ENCODE measurements at places on chromosomes 2 and 18.

DNA sequence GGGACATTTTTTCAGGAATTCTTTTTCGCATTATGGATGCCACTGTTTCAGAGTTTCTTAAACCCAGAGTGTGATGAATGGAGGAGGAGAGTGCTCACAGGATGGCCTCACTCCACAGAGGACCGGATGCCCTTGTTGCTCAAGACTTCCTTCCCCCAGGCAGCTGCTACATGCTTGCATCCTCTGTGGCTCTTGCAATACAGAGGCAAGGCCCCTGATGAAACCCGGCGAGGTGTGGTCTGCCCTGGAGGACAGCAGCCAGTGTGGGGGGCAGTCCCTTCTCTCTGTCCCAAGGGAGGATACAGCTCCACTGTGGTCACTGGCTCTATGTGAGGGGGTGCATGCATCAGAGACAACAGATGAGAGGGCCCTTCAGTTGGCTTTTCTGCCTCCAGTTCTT lies 109.6 kb downstream of the SH3RF3 start:
- peak; percentile 34 for DNase-seq

DNA sequence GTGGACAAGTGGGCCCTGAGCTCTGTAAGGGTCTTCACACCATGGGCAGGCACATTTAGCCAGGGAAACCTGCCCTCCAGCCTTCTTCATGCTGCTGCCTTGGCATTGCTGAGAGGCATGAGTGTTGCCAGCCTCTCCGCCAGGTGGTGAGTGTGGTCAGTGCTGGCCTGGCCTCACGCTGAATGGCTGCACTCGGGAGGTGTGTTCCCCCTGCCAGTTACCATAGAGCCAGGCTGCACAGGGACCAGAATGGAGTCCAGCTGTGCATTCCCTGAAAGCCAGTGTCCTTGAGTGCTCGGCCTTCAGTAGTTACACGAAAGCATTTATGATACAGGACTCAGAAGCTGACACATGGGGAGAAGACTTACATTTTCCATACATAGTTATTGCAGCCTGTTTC lies 139.7 kb downstream of the ATP9B start:
- peak; percentile 36 for DNase-seq

DNA sequence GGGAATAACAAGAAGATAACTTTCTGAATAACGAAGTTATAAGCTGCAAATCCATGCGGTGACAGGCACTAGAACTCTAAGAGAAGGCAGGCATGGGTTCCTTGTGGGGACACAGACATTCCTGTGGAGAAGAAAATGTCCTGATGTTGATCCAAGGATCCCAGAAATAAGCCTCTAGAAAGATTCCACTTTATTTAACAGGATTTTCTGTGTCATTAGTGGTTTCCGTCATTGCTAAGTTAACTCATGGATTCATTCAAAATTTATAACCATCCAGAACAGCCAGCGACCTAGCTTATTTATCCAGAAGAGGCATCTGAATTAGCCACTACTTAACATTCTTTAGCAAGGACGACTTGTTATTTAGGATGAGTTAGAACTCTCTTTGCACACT lies 10.0 kb upstream of the CD302 start:
- DNase-seq: no peak

- no peak for DNase-seq
Measured at GRCh38 chr18:36593641-36594040, 235.2 kb downstream of the TPGS2 start.

DNA sequence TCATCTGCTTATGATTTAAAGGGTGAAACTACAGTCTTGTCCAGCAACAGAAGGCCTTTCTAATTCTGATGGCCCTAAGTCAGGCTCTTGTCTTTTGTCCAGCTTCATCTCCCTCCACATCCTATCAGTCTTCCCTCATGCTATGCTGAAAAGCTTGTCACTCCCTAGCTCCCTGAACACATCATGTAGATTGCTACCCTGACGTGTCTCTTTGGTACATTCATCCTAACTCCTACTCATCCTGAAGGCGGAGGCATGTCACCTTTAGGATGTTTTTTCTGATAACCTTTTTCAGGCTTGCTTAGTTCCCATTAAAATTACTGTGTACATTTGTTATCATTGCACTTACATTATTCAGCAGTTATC lies 78.4 kb upstream of the ARL5A start:
- DNase-seq: no peak
